Activated T-cell treated with anti-CD3 and anti-CD28 coated beads, Interleukin-2, amount 50 U/mL, for 24 hours (primary cell): ENCODE measurements at places on chromosomes 6 and 20.

DNA sequence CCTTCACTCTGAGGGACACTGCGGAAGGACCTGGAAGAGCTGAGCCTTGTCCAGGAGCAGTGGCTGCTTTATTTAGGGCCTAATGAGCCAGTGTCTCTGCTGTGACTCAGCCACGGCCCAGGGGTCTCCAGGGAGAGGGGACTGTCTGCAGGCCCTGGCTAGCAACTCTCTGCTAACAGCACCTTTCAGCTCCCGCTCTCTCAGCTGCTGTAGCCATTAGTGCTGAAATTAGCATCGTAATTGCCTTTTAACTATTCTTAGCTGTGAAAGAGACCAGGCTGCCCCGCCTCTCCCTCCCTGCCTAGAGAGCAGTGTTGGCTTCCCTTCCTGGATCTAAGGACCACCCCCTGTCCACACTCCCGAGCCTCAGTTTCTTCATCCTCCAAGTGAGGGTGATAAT is 53.1 kb upstream of the SLC32A1 start:
- DNase-seq, result no peak

- DNase-seq, result no peak
These were observed 44.7 kb upstream of the LRRC1 start for GRCh38 chr6:53750052-53750650.

DNA sequence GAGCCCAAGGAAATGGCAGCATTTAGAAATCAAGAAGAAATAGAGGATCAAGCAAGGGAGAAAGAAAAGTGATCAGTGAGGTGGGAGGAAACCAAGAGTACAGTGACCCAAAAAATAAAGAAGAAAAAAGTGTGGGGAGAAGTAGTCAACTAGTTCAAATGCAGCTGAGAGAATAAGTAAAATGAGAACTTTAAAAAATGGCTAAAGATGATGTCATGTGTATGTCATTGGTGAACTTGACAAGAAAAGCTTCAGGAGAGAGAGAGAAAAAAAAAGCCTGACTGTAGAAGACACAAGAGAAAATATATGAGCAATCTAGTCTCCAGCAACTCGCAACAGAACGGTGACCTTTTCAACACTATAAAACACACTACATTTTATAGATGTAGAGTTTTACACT is 6.3 kb downstream of the GPR6 start:
- no peak for DNase-seq

GRCh38 chr20:33878583-33878982 is 67.4 kb downstream of the CHMP4B start:
- DNase-seq, result no peak

DNA sequence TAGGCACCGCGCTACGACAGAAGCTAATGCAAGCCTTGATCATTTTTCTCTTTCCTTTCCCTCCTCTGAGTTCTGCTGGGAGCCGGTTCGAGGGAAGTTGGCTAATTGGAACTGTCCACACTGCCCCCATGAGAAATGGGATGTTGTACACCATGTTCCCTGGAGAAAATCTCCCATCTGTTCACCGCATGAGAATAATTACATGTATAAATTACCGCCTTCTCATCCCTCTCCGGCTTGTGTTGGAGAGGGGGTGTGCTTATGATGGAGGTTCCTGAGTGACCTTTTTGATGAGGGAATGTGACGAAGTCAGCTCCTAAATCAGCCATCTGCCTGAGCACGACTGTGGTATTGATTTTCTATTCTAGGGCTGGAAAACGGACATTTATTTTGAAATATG is 320.2 kb upstream of the SULF2 start:
- DNase-seq, result no peak

GRCh38 chr6:72865467-72865866 is 243.6 kb downstream of the KCNQ5 start:
- no peak for DNase-seq
